ENCODE measurements at places on chromosomes 2 and 18.

DNA sequence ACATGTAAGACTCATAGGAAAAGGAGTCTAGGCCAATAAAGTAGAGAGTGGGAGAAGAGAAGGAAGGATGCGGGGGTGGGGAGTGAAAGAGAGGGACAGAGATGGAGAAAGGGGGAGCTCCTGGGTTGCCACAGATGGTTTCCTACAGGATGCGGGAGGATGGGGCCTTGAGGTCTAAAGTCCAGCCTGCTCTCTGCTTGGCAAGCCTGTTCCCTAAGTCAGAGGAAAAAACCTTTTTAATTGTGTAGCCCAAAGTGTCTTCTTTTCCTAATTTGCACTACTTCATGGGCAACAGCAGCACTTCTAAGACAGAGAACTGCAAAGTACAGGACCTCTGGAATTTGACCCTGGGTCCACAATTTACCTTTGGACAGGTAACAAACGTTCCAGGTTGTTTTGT is 1.4 kb upstream of the FAM110C start:
- DNase-seq, result no peak

DNA sequence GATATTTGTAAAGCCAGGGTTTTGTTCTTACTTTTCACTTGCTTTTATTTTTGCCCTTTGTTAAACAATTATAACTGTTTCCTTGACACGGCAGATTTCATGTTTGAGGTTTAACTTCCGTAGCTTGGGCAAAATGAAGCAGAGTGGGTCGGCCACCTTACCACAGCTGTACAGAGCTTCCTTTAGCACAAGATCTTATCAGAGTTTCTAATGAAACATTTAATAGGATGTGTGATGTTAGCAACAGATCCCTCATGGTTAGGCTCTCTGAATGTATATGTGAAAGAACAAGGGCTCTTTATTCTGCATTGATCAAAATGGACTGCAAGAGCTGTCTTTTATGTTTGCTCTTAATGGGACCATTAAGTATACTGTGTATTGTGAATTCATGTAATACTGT is 22.3 kb downstream of the RNF125 start:
- no peak for DNase-seq

DNA sequence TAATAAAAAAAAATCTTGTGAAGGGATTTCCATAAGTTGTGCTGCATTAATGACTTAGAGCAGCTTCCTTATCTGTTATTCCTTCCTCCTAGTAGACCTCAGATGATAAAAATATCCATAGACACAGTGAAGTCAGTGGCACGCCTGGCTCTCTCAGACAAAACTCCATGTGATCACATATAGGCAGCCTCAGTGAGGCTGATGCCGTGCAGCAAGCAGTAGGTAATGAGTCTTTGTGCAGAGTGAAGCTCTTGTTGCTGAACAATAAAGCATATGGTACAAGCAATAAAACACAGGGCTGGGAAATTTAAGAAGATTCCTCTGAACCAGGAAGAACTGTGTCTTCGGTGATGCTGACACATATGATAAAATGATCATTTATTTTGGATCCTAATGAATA is 102.7 kb downstream of the CSRNP3 start:
- DNase-seq, result no peak

GRCh38 chr18:12598181-12598930 is 59.6 kb downstream of the SPIRE1 start:
- DNase-seq, result peak; percentile 31

- DNase-seq, result no peak
These were observed 250 bp downstream of the ACTR1B start for GRCh38 chr2:97663626-97663961.

DNA sequence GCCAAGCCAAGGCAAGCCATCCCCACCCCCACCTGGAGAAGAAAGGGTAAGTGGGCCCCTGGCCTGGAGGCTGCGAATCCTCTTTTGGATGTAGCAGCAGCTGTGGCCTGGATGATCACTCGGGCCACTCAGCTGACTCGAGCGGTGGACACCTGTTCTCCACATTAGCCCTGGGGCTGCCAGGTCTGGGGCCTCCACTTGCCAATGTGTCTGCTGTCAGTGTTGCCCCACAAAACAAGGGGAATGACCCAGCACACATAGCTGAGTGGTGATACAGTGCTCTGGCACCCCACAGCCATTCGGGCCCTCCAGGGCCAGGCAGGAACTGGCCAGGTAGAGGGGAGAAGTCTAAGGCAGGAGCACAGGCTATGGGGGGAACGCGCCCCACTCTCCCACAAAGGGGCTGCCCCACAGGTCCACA is 2.6 kb downstream of the STK25 start:
- DNase-seq, result no peak

DNA sequence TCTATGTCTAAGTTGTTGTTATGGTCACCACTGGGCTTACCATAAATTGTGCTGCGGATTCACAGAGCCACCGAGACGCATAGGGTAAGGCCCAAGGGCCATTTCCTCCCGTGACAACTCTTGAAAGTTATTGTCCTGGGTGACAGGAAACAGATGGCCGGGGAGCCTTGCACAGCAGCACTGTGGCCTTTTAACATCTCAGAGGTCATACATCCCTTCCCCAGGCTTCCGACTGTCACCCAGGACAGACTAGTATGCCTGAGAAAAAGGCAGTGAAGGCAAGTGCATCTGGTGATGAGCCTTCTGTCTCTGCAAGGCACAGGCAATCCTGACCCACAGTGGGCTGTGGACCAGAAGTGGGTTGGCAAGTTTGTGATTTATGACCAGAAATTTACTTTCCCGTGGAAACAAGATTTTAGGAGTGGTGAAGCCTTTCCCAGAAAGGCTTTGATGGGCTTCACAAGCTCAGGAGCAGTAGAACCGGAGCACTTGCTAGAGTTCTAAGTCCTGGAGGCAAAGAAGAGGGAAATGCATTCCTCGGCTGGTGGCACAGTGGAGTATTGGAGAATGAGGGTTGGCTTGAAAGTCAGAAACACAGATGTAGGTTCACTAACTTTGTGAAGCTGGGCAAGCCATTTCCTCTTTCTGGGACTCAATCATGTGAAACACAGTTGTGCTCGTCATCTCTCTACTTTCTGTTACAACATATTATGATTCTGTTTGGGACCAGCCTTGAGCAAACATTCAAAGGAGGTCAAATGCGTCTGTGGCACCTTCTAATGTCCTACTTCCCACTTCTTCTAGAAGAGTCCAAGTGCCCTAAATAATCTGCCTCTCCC is 2.0 kb upstream of the CAPN14 start:
- DNase-seq, result no peak

DNA sequence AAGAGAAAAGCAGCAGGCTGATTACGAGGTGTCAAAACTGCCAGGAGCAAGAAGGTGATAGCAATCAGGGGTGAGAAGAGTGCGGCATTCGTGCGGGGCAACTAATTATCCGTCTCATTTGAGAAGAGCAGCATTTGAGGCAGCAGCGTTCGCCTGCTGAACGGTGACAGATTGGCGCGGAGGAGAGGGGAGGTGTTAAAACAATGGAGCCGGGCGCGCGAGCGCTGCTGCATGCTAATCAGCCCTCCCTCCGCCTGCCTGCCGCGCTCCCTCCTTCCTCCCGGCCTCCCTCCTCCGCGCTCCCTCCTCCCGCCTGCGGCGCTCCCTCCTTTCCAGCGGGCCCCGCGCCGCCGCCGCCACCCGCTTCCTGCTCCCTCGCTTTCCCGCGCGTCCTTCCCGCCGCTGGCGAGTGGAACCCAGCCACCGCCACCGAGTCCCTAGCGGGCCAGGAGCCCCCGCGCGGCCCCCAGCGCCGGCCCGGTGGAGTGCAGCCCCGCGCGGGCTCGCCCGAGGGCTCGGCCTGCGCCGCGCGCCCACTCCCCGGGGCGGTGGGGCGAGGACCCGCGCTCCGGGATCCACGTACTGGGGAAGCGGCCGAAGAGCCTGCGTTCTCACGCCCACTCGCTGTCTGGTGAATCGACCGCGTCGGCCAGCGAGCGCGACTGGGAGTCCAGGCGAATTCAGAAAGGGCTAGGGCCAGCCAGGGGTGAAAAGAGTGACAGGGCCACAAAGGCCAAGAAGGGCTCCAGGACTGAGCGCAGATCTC is 69.5 kb upstream of the PSMD14 start:
- DNase-seq, result no peak

GRCh38 chr2:187976259-187976985 is 315.3 kb upstream of the GULP1 start:
- no peak for DNase-seq

DNA sequence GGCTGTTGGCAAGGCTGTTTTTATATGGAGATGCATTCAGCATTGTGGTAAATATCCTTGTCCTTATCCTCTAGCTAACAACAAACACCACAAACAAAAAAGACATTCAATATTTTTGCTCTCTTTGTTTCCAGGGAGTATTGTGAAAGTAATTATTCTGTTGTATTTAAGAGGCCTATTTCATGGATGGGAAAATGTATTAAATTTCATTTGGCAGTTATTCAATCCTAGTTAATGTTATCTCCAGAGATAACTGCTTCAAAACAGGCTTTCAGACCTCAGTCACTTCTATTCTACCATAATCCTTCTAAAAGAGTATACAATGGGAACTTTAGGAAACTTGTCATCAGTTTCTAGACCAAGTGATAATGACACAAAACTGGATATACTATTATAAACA is 280.5 kb upstream of the CCDC68 start:
- no peak for DNase-seq

DNA sequence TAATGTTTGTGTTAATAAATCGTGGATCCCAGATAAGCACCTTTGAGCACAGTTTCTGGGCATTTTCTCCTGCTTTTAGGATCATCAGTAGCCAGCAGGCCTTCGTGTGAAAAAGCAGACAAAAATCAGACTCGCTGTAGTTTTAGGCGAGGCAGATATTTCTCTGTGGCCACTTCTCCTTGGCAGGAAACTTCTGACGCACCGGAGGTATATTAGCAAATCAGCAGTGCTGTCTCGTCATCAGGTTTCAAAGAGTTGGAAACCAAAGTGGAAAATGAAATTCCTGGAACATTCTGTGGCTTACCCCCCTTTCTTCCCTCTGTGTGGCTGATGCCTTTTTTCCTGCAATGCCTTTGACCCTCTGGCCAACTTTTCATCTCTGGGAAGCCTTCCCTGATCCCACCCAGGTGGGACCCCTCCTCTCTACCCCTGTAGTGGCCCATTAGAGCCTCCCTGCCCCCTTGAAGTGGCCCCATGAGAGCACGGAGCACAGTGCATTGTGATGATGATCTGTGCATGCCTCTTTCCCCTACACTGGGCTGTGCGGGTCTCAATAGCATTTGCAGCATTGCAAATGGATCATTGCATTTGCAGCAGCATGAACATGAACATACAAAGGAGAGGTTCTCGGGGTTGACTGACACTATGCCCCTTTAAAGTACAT is 93.3 kb downstream of the RNF144A start:
- peak; percentile 72 for DNase-seq

DNA sequence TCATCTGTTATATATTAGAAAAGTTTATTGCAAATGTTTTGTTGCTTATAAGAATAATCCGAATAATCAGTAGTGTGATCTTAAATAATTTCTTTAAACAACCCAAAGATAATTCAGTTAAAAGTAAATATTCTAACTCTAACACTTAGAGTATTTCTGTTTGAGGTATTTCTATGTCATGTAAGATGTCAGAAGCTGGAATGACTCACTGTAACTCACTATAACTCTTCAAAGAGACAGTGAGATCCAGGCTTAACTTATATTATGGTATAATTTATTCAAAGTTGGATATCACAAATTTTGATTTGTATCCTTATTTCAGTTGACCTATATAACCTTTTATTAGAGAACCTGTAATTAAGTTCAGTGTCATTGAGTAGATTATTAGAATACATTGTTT is 6.9 kb downstream of the MBD5 start:
- DNase-seq, result no peak

DNA sequence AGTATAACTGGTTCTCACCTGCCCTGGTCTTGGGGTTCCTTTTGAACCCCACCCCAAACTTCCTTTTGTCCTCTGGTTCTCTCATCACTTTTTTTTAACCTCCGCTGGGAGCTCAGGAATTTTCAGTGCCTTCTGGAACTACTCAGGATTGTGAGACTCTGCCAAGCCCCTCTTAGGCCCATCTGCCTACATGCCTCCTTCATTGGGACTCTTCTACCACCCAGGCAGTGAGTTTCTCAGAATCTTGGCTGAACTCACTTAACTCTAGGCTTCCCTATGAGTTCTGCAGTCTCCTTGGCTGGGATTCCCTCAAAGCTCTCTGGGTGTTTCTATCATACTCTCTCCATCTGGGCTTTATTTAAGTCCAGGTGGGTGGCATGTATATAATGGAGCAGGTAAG is 86.3 kb downstream of the MDH1 start:
- no peak for DNase-seq

- no peak for DNase-seq
These were observed 2.3 kb upstream of the SERPINB11 start for GRCh38 chr18:63700501-63700900.

GRCh38 chr2:158904627-158905177 is 63.7 kb upstream of the TANC1 start:
- DNase-seq, result no peak

- no peak for DNase-seq
These were observed 49.2 kb downstream of the PKDCC start for GRCh38 chr2:42096869-42097591.

DNA sequence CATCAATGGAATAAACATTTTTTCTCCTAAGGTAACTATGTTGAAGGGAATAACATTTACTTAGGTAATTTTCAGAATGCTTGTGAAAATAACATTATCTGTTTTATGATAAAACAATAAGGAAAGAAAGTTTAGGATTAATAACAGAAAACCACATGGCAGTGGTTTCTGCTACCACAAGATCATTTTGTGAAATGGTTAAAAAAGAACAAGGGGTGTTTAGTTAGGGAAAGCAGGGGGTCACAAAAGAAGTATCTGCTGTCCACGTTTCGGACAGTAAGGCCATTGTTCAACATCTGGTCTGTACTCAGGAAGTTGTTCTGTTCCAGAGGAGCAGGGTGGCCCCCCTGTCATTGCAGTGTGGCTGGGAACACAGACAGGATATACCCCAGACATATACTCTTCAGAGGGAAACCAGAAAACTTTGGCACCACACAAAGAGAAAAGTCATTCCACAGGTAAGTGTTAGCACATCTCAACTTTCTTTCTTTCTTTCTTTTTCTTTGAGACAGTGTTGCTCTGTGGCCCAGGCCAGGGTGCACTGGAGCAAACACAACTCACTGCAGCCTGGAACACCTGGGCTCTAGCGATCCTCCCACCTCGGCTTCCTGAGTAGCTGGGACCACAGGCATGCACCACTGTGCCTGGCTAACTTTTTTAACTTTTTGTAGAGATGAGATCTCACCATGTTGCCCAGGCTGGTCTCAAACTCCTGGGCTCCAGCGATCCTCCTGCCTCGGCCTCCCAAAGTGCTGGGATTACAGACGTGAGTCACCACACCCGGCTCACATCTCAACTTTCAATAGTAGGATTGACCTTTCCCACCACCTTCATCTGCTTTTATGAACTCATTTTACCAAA is 14.8 kb upstream of the ARL5A start:
- DNase-seq, result no peak

GRCh38 chr18:66136039-66136438 is 385.2 kb downstream of the CDH7 start:
- DNase-seq, result no peak

Measured in fibroblast of the conjunctiva (primary cell).